ENCODE measurements at places on chromosomes 13 and 19. TPM values are rescaled to one million over a fixed set of nuclear protein-coding genes. Genes with fewer than 3 reads are reported as not detected.

CCNA1 gene
- not detected for total RNA-seq

CYP4F11 gene
- total RNA-seq: not detected

- no peaks in the 10 kb centered on the region for H3K27me3 ChIP-seq
- no peak for DNase-seq
- peak overlapping the region; percentile 37 for H3K27ac ChIP-seq
- no peaks in the 10 kb centered on the region for H3K36me3 ChIP-seq
- peaks cover 11% of the 10 kb centered on the region for H3K4me1 ChIP-seq
These were observed 59.3 kb downstream of the CRYL1 start for GRCh38 chr13:20466371-20466770.

DNA sequence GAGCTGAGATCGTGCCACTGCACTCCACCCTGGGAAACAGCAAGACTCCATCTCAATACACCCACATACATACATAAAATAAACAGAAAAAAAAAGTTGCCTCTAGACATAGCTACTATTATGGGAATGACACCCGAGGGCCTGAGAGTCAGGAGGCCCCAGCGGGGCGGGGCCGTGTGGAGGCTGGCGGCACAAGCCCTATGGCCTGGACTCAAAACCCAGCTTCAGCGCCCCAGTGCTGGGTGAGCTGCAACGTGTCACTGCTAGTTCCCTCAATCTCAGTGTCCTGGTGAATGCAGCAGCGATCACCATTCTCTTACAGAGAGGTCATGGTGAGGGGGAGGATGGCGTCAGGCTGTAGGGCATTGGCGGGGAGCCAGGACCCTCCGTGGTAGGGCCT lies 9.2 kb upstream of the ZSCAN1 start:
- no peak overlapping the region for H3K4me3 ChIP-seq
- no peak overlapping the region for H3K27ac ChIP-seq
- H3K4me1 ChIP-seq: no peaks in the 10 kb centered on the region
- DNase-seq: no peak
- H3K36me3 ChIP-seq: peaks cover 2% of the 10 kb centered on the region
- H3K27me3 ChIP-seq: no peaks in the 10 kb centered on the region

- no peaks in the 10 kb centered on the region for H3K36me3 ChIP-seq
- H3K4me3 ChIP-seq: no peak overlapping the region
- no peak for DNase-seq
- H3K27ac ChIP-seq: no peak overlapping the region
These were observed 29.1 kb downstream of the CEBPA start for GRCh38 chr19:33273065-33273736.

- no peak overlapping the region for H3K27ac ChIP-seq
- H3K27me3 ChIP-seq: peaks cover 28% of the 10 kb centered on the region
- DNase-seq: no peak
- H3K36me3 ChIP-seq: peaks cover 6% of the 10 kb centered on the region
- no peaks in the 10 kb centered on the region for H3K4me1 ChIP-seq
- no peak overlapping the region for H3K4me3 ChIP-seq
These were observed 9.1 kb downstream of the SERP2 start for GRCh38 chr13:44382635-44383145.

GRCh38 chr19:16921766-16922591 lies 33.2 kb downstream of the F2RL3 start:
- H3K27ac ChIP-seq: peak overlapping the region; percentile 35
- no peaks in the 10 kb centered on the region for H3K4me1 ChIP-seq
- peaks cover 3% of the 10 kb centered on the region for H3K36me3 ChIP-seq
- H3K27me3 ChIP-seq: peaks cover 13% of the 10 kb centered on the region
- DNase-seq: no peak
- no peak overlapping the region for H3K4me3 ChIP-seq

DNA sequence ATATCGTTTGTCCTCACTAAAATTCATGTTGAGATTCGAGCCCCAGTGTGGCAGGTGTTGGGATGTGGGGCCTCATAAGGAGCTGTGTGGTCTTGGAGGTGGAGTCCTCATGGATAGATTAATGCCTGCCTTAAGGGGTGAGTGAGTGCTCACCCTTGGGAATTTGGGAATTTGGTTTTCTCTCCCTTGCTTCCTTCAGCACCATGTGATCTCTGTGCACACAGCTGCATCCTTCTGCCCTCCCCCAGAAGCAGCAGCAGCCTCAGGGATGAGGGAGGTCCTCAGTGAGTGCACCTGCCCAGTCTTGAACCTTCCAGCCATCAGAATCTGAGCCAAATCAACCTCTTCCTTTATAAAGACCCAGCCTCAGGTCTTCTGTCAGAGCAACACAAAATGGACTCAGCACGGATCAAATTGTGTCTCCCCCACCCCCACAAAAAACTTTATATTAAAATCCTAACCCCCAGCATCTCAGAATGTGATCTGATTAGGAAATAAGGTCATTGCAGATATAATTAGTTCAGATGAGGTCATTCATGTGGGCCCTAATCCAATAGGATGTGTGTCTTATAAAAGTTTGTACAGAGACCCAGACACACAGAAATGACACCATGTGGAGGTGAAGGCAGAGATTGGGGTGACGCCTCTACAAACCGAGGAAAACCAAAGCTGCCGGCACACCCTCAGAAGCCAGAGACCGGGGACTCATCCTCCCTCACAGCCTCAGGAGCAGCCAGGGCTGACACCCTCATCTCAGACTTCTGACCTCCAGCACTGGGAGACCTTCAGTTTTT lies 12.9 kb downstream of the CYTH2 start:
- H3K4me1 ChIP-seq: peaks cover 13% of the 10 kb centered on the region
- no peaks in the 10 kb centered on the region for H3K27me3 ChIP-seq
- H3K27ac ChIP-seq: peak overlapping the region; percentile 41
- peak overlapping the region; percentile 91 for H3K4me3 ChIP-seq
- H3K36me3 ChIP-seq: peaks cover 7% of the 10 kb centered on the region
- no peak for DNase-seq

DNA sequence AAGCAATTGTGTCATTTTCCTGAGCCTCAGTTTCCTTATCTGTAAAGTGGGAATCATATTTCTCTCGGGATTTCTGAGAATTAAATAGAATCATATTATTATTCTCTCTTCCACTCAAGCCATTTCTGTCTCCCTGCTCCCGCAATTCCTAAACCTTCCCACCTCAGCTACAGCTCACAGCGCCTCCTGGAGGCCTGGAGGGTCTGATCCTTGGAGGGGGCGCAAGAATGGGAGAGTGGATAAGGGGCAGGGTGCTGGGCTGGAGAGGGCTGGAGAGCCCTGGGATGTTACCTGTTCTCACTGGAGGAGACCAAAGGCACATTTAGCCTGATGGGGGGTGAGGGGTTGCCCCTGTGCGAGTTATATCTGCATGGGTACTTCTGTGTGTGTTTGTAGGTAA lies 31.1 kb upstream of the CYP2S1 start:
- H3K4me3 ChIP-seq: no peak overlapping the region
- no peaks in the 10 kb centered on the region for H3K27me3 ChIP-seq
- no peak for DNase-seq
- H3K36me3 ChIP-seq: no peaks in the 10 kb centered on the region
- peaks cover 2% of the 10 kb centered on the region for H3K4me1 ChIP-seq

DNA sequence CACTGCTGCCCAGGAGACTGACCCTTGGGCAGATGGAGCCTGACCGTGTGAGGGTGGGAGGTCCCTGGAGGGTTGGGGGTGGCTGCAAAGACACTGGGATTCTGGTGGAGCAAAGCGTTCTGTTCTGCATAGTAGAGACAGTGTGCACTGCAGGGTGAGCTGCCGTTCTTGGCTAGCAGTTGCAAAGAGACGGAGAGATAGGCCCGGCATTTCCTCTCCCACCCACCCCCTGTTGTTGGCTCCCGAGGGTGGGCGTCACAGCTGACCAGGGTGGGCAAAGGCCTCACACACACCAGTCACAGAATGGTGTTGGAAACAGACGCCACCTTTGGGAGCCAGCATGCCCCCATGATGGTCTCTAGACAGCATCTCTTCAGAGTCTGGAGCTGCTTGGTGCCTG lies 11.4 kb downstream of the TMEM255B start:
- H3K27me3 ChIP-seq: peaks cover 16% of the 10 kb centered on the region
- peaks cover 2% of the 10 kb centered on the region for H3K36me3 ChIP-seq
- H3K4me3 ChIP-seq: no peak overlapping the region
- no peaks in the 10 kb centered on the region for H3K4me1 ChIP-seq
- H3K27ac ChIP-seq: no peak overlapping the region
- DNase-seq: no peak

DNA sequence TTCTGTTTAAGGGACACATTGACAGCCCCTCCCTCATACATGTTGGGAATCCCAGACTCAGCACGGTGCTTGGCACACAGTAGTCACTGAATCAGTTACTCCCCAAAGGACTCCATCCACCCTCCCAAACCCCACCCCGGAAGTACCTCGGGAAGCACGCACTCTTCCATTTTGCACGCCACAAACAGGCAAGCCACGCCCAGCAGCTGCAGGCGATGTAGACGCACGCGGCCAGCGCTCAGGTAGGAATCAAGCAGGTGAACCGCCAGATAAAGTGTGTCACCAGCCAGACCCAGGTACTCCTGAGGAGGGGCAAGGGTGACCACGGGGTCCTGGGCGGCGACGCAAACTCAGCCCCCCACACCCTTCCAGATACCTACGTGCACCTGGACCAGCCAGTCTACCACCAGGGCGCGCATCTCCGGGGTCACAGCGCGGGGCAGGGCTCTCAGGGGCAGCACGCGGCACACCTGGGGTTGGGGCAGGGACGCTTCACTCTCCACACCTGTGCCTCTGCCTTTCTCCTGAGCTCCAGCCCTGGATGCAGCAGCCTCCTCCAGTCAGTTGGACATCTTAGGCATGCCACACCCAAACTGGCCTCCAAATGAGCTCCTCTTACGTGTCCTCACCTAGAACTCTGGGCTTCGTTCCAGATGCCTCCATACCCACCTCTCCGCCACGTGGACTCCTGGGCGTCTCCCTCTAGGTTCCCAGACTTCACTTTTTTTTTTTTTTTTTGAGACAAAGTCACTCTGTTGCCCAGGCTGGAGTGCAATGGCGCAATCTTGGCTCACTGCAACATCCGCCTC lies 1.9 kb downstream of the CCNP start:
- DNase-seq: no peak
- H3K4me3 ChIP-seq: no peak overlapping the region
- peaks cover 13% of the 10 kb centered on the region for H3K4me1 ChIP-seq
- H3K27me3 ChIP-seq: peaks cover 58% of the 10 kb centered on the region

All from T-helper 17 cell (primary cell).